ENCODE measurements at places on chromosomes 3 and 15. TPM values are rescaled to one million over a fixed set of nuclear protein-coding genes. Genes with fewer than 3 reads are reported as not detected.

SCAANT1 gene
- total RNA-seq, result not detected

MCTP2 gene
- total RNA-seq, result 8.7 TPM

SEMA6D gene
- total RNA-seq, result 22.9 TPM

TRMT10C gene
- 19.1 TPM for total RNA-seq

ADIPOQ gene
- total RNA-seq, result not detected

RRP9 gene
- total RNA-seq, result 28.4 TPM

UACA gene
- 87.3 TPM for total RNA-seq

GATA2 gene
- total RNA-seq, result 1.8 TPM

MRPL46 gene
- total RNA-seq, result 9.8 TPM

Data from smooth muscle cell of bladder (primary cell).